Activated naive CD4-positive, alpha-beta T cell (primary cell): ENCODE measurements at places on chromosomes 7 and 10.

DNA sequence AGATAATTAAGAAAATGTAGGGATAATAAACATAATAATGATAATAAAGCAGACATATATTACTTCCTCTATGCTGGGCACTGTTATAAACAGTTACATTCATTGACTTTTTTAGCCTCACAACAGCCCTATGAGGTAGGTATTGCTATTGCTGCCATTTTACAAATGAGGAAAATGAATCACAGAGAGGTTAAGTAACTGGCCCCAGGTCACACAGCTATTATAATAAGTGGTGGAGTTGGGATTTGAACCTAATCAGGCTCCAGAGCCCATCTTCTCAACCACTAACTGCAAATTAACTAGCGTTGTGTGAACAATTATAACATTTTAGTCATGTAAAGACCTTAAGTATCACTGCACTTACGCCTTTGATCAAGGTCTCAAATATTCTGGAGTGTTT, 62.5 kb upstream of the PIK3CG start:
- DNase-seq = no peak

DNA sequence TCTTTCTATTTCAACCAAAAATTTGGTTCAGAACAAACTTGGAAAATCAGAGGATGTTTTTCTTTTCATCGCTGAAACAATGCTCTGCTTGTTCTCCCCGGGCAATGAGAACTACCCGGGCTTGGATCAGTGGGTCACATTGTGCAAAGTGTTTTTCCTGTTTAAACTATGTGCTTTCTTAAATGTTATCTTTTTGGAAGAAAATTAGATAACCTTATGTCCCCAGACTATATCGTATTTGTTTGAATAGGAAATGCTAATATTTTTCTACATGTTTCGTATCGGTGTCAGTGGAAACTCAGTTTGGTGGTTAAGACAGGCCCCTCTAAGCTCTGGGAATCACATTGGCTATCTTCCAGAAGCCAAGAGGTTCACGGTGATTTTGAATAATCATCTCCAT, 319.5 kb upstream of the NFE2L3 start:
- no peak for DNase-seq

- no peak for DNase-seq
Measured at GRCh38 chr7:54841772-54842697, 83.0 kb upstream of the SEC61G start.

DNA sequence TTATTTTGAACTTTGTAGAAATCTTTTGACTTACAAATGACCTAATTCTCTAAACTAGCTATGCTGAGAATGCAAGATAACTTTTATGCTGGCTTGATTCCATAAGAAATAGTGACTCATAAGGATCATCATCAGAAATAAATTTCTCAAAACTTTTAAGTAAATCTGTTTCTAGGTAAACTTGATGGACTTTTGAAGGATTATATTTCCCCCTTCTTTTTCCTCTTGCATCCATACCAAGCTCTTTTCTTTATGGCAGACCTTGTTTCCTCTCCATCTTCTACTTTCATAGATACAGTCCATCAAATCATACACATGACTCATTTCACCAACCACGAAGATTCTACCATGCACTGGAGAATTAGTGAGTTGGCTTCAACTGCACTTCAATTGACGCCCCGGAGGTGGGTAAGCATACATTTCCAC, 336.3 kb downstream of the KCNMA1 start:
- DNase-seq = no peak

GRCh38 chr7:92799446-92800211, 36.7 kb downstream of the CDK6 start:
- no peak for DNase-seq

DNA sequence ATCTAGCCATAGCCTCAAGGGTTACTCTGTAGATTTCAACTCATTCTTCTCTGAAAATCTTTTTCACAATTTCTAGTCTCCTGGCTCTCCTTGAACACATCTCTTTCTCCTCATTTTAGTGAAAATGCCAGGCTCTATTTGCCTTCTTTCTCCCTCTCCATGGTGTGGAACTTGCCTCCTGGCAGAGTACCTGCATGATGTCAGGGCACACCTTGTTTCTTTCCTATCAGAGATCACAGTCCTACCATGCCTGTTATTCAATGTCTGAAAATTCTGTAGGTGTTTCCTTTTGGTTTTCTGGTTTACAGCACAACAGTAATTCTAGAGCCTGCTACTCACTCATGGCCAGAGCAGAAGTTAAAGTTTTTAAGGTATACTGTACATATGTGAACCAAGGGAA, 237.8 kb downstream of the ADK start:
- no peak for DNase-seq

DNA sequence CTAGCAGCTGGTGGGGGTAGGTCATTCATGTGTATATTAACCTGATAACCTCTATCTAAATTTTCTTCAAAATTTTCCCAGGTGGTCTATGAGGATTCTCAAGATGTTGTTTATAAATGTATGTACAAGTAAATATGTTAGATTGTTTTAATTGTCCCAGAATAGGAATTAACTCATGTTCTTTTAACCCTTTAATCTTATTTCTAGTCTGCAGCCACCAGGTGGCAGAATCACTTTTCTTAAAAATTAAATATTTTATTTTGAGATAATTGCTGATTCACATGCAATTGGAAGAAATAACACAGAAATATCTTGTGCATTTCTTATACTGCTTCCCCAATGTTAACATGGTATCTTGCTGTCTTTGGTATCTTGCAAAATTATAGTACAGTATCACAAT, 589.5 kb downstream of the ARL4A start:
- no peak for DNase-seq

DNA sequence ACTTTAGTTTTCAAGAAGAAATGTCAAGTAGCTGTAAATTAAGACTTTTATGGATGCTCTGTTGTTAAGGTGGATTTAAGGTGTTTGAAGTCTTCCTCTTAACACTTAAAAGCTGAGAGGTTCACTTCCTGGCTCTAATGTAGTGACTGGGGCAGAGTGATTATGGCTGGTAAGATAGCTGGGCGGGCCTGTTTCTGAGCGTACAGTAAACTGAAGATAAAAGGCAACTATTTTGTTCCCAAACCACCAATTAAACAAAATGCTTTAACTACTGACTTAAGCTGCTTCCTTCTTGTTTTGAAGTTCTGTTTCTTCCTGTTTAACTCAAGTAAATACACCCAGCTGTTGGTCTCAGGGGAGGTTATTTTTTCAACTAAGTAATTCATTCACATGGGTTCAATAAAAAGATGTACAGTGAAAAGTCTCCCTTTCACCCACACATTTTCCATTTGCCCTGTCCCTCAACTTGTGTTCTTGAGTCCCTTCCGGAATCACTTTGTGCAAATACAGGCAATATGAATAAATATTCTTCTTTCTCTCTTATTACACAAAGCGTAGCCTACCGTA, 19.3 kb downstream of the VWA2 start:
- DNase-seq = no peak

DNA sequence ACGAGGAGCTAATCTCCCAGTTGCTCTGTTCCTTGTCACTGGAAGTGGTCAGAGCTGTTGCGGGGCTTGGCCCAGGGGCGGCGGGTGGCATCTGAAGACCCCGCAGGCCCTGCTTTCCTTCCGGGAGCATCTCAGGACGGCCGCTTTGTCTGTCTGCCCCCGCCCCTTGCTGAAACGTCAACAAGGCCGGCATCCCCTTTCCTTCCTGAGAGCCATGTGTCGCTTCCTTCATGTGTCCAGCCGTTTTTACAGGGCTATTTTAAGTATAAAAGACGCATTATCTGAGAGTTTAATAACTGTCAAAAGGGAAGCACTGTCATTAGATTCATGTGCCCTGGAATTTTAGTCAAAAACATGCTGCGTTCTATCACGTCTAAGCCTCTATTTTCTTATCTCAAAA, 110.4 kb downstream of the CUX1 start:
- no peak for DNase-seq

GRCh38 chr7:72217151-72217550, 195.0 kb downstream of the CALN1 start:
- DNase-seq = no peak

DNA sequence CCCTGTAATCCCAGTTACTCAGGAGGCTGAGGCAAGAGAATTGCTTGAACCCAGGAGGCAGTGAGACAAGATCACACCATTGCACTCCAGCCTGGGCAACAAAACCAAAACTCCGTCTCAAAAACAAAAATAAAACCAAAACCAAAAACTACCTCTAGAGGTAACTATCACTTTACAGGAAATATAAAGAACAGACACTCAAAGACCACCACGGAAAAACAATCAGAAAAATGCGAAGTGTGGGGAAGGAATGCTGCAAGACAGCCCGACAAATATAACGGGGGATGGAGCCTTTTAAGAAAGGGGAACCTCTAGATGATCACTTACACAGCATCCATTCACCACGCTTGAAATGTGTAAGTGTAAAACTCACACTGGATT, 4.3 kb downstream of the HNRNPF start:
- no peak for DNase-seq

GRCh38 chr7:82122275-82122674, 321.3 kb downstream of the CACNA2D1 start:
- DNase-seq = no peak

DNA sequence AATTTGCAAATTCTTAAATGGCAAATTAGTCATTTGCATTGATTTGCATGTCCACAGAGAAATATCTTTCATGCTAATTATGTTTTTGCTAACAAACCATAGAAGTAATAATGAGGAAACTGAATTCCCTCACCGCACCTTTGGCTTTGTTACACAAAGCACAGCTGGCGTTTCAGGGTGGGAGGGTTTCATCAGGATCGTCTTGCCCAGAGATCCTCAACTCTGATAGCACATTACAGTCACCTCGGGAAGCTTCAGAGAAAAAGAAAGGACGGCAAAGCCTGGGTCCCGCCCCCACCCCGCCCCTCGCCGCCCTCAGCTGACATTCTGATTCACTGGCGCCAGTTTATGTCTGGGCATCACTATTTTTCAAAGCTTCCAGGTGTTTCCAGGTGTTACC, 119.4 kb downstream of the PTPRN2 start:
- no peak for DNase-seq

GRCh38 chr10:21078410-21079329, 181.6 kb upstream of the NEBL start:
- no peak for DNase-seq

- DNase-seq = no peak
Measured at GRCh38 chr10:99396471-99396870, 34.0 kb downstream of the GOT1 start.

GRCh38 chr7:135193615-135194081, 17.7 kb downstream of the WDR91 start:
- DNase-seq = no peak

DNA sequence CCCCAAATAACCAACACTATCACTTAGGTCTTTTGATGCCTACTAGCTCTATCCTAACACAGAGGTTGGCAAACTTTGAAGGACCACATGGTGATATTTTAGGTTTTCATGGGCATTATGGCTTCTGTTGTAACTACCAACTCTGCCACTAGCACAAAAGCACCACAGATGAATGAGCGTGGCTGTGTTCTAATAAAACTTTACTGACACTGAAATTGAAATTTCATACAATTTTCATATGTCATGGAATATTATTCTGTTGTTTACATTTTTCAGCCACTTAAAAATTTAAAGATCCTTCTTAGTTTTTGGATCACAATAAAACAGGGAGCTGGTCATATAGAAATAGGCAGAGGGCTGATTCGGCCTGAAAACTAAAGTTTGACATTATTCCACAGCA, 26.4 kb downstream of the CBX3 start:
- DNase-seq = no peak

DNA sequence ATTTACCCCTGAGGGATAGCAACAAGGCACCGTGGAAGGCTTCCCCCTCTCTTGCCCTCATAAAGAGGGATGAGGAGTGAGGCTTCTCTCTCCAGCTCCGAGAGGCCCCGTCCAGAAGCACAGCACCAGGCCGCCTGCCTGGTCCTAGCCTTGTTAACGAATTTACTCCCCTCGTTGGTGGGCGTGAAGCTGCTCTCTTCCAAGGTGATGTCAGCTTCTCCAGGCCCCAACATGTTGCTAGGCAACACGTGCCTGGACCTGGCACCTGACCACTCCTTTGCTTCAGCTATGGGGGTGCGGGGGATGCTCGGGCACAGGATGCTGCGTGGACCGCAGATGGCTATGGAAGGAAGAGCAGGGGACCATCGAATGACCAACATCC, 135.2 kb upstream of the MGMT start:
- DNase-seq = no peak

GRCh38 chr10:123166618-123167017, 12.4 kb downstream of the BUB3 start:
- no peak for DNase-seq

- DNase-seq = no peak
Measured at GRCh38 chr10:2850202-2850601, 217.1 kb upstream of the PFKP start.

GRCh38 chr10:71714031-71714410, 5.6 kb downstream of the C10orf105 start:
- DNase-seq = no peak

- no peak for DNase-seq
Measured at GRCh38 chr7:22201186-22201880, 155.6 kb downstream of the RAPGEF5 start.

- DNase-seq = no peak
Measured at GRCh38 chr7:23093111-23093510, 12.5 kb upstream of the KLHL7 start.

- DNase-seq = no peak
Measured at GRCh38 chr7:138978541-138979184, 2.5 kb downstream of the KIAA1549 start.
